ENCODE measurements at places on chromosomes 16 and 17.

DNA sequence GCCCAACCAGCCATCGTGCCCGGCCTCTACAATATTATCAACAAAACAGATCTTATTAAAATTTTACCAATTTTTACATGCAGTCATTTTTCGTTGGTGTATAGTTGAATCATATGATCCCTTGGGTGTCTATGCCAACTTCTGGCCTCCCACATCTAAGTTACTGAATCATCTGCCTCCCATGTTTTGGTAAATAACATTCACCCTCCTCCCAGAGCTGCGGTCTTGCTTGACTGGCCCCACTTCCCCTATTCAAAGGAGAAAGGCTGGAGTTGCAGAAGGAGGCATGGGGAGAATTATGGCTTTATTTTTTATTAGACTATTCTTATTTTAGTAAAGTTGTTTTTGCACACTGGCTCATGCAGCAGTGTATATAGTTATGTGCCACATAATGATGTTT lies 18.5 kb upstream of the CCL23 start:
- DNase-seq = no peak

- DNase-seq = no peak
These were observed 20.6 kb downstream of the CHAD start for GRCh38 chr17:50447870-50448595.

DNA sequence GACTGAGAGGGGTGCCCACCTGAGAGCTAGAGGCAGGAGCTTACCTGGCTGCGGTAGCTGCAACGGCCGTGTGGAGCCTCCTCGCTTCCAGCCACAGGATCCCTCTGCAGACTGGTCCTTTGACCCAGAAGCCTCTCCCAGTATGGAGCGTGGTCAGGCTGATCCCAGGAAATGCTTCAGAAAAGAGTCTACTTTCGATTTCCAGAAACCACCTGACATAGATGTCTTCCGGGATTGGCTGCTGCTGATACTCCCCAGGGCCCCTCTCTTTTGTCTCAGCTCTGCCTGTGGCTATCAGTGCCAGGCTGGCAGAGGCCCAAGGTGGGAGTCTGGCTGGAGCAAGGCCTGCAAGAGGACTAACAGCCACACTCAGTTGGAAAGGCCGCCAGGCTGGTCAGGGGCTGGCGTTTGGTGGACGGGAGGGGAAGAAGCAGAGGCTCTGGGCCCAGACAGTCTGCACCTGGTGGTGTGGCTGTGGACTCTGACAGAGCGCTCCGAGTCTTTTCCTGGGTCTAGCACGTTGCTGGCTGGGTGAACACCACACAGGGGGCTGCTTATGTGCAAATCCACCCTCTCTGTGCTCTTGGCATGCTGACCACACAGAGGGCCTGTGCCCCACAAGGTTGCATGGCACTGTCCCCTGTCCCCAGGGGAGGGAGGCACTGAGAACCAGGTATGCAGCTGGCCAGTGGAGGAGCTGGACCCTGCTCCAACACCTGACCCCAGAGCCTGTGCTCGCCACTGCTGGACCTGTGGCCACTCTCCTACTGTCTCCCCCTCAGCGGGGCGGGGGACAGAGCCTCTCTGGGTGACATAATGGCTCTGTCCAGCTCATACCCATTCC lies at the start of gene LGALS3BP:
LGALS3BP (minus strand) TSS at position 144 of the 844 bp plus-strand sequence. CDS start 2,732 bp downstream, outside the sequence.
- peak; percentile 74 for DNase-seq

GRCh38 chr16:19138601-19139000 lies 24.8 kb downstream of the ITPRIPL2 start:
- DNase-seq = peak; percentile 50

GRCh38 chr17:45428050-45428617 lies 4.5 kb downstream of the ARHGAP27 start:
- DNase-seq = peak; percentile 44

Data from fibroblast of skin of abdomen (primary cell).